ENCODE measurements at places on chromosomes 11 and 22. TPM values are rescaled to one million over a fixed set of nuclear protein-coding genes. Genes with fewer than 3 reads are reported as not detected.
A peak's percentile ranks its signal among the peaks of the same experiment; 100 is the strongest.

The ISX gene
- 159 TPM for total RNA-seq

DNA sequence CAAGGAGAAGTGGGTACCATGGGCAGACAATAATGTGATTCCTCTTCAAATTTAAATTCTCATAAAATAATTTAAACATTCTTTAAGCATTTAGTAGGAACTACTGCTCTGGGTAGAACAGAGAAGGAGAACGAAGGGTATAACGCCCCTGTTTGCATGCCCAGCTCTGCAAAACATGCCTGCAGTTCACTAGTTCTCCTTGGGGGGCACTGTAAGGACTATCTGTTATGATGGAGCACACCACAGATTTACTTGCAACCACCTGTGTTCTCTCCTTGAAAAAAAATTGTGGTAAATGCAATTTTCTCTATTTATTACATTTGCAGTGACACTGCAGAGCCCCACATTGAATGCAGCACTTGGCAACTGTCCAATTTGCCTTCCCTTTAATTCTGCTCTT is 100.3 kb downstream of the GUCY1A2 start:
- no peaks in the 10 kb centered on the region for H3K4me1 ChIP-seq
- no peak overlapping the region for H3K27ac ChIP-seq
- DNase-seq, result no peak
- no peaks in the 10 kb centered on the region for H3K36me3 ChIP-seq

- no peak overlapping the region for H3K4me3 ChIP-seq
- H3K36me3 ChIP-seq, result no peaks in the 10 kb centered on the region
- H3K27ac ChIP-seq, result peak overlapping the region; percentile 37
- DNase-seq, result no peak
These were observed 114.2 kb downstream of the ME3 start for GRCh38 chr11:86558207-86558606.

GRCh38 chr11:26330262-26330661 is 1.7 kb upstream of the ANO3 start:
- H3K4me1 ChIP-seq, result no peaks in the 10 kb centered on the region
- H3K27ac ChIP-seq, result no peak overlapping the region
- no peak overlapping the region for H3K4me3 ChIP-seq
- H3K27me3 ChIP-seq, result peaks cover 24% of the 10 kb centered on the region
- H3K36me3 ChIP-seq, result no peaks in the 10 kb centered on the region
- DNase-seq, result no peak

DNA sequence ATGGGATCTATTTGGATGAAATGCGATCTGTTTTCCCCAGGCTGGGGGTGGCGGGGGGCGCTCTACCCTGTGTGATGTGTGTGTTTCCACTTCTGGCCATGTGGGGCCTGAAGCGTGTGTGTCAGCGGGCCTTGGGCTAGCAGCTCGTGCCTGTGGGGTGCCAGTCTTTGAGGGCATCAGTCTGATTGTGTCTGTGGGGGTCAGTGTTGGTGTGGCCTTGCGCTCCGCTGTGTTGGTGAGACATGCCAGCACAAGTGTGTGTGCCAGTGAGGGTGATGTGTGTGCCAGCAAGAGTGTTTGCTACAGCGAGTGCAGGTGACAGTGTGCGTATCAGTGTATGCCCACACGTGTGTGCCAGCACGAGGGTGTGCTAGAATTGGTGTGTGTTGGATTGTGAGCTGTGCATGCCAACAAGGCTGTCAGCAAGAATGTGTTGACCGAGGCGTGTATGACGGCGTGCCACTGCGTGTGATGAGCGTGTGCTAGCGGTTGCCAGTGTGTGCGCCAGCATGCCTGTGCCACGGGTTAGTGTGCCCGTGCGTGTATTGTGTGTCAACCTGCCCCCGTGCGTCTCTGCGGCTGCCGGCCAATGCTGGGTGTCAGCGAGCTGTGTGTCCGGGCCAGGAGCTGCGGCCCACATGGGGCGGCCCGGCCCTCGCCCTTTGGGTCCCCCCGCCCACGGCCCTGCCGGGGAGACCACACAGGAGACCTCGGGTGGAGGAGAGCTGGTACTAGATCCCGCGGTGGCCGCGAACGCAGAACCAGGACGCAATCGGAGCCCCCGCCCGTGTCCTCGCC is 519 bp downstream of the ARRB1 start:
- H3K4me3 ChIP-seq, result peak overlapping the region; percentile 83
- H3K36me3 ChIP-seq, result no peaks in the 10 kb centered on the region
- H3K27me3 ChIP-seq, result no peaks in the 10 kb centered on the region
- H3K4me1 ChIP-seq, result peaks cover 62% of the 10 kb centered on the region
- H3K27ac ChIP-seq, result peak overlapping the region; percentile 97
- DNase-seq, result peak; percentile 61

All from transverse colon (tissue), 4 donors.